ENCODE measurements at places on chromosomes 4 and X.

- no peak for DNase-seq
These were observed 4.6 kb downstream of the SH3BGRL start for GRCh38 chrX:81206476-81206875.

DNA sequence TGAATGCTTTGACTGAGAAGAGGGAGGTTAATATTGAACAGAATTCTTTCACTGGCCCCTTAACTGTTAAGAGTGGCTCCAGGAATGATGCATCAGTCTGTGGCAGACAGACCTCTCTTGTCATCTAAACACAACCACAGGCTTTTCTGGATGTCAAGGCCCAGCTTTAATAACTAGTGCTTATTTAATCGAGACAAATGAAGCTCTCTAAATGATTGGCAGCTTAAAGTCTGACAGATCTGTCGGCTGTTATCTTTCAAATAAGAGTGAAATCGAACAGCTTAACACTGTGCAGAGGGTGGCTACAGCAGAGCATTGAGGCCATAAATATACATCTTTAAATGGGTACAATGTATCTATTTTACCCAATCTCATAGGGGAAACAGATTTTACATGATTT, 500.8 kb upstream of the PABPC4L start:
- DNase-seq = no peak

DNA sequence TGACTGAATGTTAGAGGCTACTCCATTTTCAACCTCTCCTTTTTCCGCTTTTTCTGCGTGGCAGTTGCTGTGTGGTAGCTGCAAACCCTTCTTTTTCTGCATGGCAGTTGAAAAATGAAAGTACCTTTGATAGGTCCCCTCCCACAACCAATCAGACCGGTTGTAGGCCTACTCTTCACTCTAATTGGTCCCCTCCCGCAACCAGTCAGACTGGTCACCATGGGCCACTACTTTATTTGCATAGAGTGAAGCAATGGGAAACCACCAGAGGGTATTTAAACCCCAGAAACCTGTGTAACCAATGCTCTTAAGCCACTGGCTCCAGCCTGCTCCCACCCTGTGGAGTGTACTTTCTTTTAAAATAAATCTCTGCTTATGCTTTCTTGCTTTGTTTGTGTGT, 877.8 kb downstream of the FAM133A start:
- no peak for DNase-seq

DNA sequence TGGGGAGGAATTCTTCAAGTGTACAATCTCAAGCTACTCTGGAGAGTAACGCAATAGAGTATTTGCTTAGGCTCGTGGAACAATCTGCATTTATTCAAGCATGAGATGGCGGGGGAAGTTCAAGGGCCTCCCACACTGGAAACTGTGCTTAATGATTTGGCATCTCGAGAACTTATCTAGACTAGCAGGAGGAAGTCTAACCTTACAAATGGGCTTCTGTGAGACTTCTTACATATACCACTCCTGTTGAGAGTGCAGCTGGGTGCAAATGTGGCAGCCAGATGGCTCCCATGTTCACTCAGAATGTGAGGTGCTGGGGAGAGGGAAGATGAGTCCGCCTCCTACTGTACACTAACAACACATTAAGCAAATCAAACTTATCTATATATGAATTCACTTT, 29.3 kb upstream of the PTPN13 start:
- DNase-seq = no peak

- DNase-seq = peak; percentile 44
These were observed 848 bp downstream of the RAB9A start for GRCh38 chrX:13689741-13690211.

GRCh38 chr4:95107635-95108034, 349.9 kb downstream of the BMPR1B start:
- no peak for DNase-seq

DNA sequence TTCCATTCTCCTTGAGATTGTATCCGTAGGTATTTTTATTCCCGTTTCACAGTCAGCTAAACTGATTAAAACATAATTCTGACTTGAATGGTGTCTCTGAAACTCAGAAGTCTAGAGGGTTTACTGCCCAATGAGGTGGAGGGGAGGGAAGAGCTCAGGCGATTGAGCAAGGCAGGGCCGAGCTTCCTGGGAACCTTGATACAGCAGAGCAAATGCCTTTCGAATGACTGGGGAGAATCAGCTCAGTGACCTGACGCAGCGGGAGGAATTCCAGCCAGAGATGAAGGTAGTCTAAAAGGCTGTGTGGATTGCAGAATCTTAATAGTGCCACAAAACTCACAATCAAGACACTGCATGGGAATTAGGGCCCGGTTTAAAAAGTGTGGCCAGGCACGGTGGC, 233.6 kb downstream of the EVC2 start:
- peak; percentile 84 for DNase-seq

DNA sequence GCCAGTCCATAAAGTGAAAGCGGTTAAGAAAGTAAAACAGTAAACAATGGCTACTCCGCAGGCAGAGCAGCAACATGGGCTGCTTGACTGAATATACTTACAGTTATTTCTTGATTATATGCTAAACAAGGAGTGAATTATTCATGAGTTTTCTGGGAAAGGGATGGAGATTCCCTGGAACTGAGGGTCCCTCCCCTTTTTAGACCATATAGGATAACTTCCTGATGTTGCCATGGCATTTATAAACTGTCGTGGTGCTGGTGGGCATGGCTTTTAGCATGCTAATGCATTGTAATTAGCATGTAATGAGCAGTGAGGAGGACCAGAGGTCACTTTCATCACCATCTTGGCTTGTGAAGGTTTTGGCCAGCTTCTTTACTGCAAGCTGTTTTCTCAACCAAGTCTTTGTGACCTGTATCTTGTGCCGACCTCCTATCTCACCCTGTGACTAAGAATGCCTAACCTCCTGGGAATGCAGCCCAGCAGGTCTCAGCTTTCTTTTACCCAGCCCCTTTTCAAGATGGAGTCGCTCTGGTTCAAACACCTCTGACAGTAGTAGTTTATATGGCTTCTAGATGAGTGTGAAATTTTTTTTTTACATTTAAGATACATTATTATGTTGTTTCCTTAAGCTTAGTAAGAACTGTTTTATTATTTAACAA, 514.8 kb upstream of the TENM3 start:
- DNase-seq = peak; percentile 4

DNA sequence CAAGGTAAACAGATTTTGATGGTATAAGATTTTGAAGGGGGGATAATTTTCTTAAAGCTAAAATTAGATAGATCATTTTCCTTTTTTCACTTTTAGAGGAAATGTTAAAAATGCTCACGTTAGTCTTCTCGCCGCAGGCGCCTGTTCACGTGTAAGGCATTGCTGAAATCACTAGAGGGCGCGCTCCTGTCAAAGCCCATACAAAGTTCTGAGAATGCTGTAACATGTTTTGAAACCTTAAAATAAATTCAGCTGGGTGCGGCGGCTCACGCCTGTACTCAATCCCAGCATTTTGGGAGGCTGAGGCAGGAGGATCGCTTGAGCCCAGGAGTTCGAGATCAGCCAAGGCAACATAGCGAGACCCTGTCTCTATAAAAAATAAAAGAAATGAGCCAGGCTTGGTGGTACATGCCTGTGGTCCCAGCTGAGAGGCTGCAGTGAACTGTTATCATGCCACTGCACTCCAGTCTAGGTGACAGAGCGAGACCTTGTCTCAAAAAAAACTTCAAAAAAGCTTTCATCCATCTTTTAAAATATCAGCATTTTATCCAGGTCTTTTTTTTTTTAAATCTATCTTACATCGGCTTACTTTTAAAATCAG, 138.0 kb downstream of the RBMX2 start:
- peak; percentile 50 for DNase-seq

- no peak for DNase-seq
These were observed 117.9 kb upstream of the HAND2 start for GRCh38 chr4:173647902-173648301.

DNA sequence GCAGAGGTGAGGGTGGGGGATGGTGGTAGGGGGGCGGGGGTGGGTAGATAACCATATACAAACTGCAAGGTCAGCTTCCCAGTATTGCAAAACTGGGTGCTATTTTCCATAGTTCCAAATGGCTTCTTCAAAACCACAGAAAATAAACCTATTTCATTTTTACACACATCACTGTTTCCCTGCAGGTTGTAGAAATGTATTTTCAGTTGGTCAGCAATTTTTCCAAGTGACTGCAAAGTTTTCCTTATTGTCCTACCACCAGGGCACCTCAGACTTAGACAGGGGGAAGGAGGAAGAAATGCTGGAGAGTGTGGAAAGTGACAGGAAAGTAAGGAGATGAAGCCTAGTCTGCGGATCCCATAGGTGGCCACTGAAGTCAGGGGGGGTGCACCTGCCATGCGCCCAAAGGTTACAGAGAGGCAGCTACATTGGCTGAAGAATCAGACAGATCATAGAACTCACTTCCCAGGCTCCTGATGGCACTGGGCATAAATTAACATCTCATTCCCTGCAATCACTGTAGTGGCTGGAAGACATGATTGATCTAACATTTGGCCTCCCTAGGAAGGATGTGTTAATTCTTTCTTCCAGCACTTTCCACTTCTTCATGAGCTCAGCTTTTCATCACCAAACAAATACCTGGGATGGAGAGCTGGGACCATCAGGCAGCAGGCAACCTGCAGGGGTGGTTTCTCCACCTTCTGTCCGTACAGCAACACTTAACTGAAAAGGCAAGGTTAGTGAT, 402.0 kb downstream of the HNRNPD start:
- DNase-seq = no peak

GRCh38 chr4:26088433-26088928, 174.5 kb downstream of the SMIM20 start:
- peak; percentile 75 for DNase-seq

DNA sequence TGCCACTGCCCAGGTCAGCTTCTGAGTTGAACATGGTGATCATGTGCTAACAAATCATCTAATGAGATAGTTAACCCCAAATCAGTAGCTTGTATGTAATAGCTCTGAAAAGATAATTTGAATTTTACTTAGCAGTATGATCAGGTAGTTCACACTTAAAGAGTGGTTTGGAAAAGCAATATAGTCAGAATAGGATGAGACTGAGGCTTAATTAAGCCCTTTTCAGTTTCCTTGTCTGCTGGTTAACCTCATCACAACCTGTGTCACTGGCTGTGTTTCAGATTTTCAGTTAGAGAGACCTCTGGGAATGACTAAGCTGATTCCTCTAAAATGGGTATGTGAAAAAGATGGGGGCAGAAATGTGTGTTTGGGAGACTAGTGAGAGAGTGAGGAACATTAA, 38.1 kb downstream of the GPR174 start:
- DNase-seq = no peak

- peak; percentile 89 for DNase-seq
These were observed 752 bp upstream of the FGF5 start for GRCh38 chr4:80265571-80266252.

- peak; percentile 7 for DNase-seq
These were observed 97.5 kb downstream of the ANK2 start for GRCh38 chr4:113146876-113147358.

DNA sequence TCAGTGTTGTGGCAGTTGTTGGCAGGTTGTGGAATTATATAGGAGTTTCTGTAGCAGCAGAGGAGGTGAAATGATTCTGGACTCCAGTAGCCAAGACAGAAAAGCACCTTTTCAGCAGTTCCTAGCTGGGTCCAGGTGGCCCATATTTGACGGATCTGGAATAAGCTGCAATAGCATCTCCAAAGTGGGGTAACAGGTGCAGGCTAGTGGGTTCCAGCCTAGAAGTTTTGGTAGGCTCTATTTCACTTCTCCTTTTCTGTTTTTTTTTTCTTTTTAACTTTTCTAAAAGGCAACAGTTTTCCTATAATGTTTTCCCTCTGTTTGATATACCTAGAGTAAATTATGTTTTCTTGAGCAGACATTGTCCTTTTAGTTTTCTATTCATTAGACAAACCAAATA, 392.5 kb downstream of the C4orf33 start:
- DNase-seq = no peak

GRCh38 chrX:13082206-13083065, 38.0 kb upstream of the FAM9C start:
- DNase-seq = peak; percentile 27

Measured in EH (cell line).